SK-N-DZ (cell line): ENCODE measurements at places on chromosomes 11 and 22.

DNA sequence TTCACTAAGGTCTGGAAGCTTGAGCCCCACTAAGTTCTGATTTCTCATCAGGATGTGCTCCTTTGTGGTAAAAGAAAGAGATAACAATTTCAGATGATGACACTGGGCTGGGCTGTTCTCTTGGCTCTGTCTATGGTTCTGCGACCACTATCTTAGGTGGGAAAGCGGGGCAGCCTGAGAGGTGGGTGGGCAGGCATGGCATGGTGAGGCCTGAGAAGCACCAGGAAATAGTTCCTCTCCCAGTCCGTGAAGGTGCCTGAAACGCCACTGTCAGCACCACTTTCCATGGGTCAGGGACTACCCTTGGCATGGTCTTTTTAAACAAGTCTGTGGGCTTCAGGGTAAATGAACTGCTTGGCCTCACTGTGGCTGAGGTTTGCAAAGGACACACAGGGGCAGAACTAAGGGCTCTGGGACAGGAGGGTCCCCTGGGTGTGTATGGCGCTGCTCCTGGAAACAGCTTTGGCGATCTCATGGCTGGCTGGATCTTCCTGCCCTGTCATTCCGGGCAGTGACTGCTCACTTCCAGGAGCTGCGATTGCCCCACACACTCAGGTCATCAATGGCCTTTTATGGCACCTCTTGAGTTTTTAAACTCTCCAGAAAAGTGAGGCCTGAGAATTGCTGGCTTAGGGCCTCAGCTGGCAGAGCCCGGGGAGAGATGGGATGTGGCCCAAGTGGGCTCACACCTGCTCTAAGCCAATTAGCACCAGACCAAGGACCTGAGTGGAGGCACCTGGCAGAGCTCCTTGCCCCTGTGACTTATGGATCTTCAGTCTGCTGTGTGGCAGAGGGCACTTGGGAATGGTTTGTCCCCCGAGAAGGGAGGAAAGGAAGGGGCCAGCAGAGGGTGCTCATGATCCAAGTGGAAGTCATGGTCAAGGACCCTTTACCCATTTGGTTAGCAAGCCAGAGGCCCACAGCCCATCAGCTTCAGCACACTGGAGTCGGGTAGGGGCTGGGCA is 55.6 kb upstream of the LYVE1 start:
- peak; percentile 67 for DNase-seq

GRCh38 chr11:128544471-128545051 is 42.8 kb downstream of the ETS1 start:
- no peak for DNase-seq

DNA sequence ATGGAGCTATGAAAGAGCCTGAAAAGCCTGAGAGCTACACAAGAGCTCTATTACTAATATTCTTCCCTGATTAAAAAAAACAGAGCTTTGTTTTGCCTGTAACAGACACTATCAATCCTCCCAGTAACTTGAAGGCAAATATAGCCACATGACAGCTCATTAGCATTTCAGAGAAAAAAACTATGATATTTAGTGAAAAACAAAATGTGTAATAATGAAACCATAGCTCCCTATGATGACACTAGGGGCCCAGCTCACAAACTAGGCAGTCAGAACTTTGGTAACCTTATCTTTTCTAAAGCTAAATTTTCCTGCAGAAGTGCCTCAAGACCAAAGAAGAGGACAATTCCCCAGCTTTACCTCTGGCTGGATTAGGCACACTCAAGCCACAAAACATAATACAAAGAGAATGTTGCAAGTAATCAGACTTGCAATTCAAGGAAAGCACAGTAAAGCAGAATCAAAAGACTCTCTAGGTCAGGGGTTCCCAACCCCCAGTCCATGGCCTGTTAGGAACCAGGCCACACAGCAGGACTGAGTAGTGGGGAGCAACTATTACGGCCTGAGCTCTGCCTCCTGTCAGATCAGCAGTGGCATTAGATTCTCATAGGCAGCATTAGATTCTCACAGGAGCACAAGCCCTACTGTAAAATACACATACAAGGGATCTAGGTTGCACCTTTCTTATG is 53.3 kb downstream of the MRTFA start:
- no peak for DNase-seq

GRCh38 chr11:45857961-45858474 is 10.7 kb downstream of the CRY2 start:
- no peak for DNase-seq

GRCh38 chr11:57378186-57378585 is 2.8 kb downstream of the PRG3 start:
- DNase-seq = peak; percentile 80

DNA sequence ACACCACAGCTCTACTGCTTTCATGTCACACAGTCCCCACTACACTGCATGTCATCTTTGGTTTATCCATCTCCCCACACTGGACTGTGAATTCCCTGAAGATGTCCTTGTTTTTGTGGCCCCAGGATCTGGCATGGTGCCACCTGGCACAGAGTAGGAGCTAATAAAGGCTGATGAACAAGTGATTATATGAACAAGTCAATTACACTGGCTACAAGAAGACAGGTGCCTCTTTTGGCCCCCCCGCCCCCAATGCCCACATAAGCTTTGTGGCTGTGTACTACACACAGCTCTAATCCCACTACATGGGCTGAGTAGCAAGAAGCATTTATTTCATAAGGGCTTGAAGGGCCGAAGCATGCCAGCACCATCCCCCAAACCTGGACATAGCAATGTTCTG is 24.7 kb downstream of the PLEKHA7 start:
- DNase-seq = no peak

DNA sequence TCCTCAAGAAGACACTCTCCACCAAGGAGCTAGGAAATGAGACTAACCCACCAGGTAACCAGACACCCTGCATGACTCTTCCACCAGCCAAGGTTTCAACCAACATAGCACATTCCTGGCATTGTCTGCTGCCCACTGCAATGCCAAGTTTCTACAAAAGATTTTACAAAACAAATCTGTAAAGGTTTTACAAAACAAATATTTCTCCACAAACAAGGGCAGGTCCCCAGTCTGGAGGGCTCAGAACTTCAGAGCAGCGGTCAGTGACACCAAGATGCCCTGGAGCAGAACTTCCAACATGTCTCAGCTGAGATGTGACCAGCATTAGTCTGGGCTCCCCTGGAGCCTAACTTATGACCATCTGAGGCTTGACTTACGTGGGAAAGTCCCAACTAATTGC is 14.0 kb downstream of the GALNT18 start:
- no peak for DNase-seq

- DNase-seq = no peak
These were observed 11.2 kb upstream of the TMEM184B start for GRCh38 chr22:38284042-38284402.

GRCh38 chr11:128893578-128894285 is 2.6 kb downstream of the KCNJ5 start:
- DNase-seq = no peak

GRCh38 chr11:26087120-26087935 is 244.6 kb upstream of the ANO3 start:
- DNase-seq = no peak
